ENCODE measurements at places on chromosomes 11 and 22.

GRCh38 chr11:34509336-34509876, 4.2 kb downstream of the ELF5 start:
- no peak for DNase-seq

GRCh38 chr11:74492974-74493790, at the start of gene LIPT2:
Gene LIPT2, minus strand, starts transcription at chr11:74493724. Its CDS starts 21 bp downstream, at chr11:74493703.
- DNase-seq: peak; percentile 95

DNA sequence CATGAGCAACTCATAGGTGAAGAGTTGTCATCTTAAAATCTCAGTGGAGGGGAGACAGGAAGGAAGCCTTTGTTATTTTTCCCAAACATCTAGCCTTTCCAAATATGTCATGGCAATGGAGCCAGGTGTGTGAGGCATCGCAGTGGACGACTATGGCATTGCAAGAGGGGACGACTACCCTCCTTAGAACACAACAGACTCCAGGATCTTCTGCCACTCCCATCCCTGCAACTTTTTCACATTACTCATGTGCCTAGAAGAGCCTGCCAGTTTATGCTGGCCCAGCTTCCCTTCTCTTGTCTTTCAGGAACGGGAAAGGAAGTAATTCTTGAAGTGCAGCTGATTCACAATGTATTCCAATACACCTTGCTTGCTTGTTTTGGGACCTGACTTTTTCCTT, 1008.4 kb downstream of the OPCML start:
- DNase-seq: no peak

GRCh38 chr11:20163783-20164481, 3.7 kb upstream of the DBX1 start:
- no peak for DNase-seq

DNA sequence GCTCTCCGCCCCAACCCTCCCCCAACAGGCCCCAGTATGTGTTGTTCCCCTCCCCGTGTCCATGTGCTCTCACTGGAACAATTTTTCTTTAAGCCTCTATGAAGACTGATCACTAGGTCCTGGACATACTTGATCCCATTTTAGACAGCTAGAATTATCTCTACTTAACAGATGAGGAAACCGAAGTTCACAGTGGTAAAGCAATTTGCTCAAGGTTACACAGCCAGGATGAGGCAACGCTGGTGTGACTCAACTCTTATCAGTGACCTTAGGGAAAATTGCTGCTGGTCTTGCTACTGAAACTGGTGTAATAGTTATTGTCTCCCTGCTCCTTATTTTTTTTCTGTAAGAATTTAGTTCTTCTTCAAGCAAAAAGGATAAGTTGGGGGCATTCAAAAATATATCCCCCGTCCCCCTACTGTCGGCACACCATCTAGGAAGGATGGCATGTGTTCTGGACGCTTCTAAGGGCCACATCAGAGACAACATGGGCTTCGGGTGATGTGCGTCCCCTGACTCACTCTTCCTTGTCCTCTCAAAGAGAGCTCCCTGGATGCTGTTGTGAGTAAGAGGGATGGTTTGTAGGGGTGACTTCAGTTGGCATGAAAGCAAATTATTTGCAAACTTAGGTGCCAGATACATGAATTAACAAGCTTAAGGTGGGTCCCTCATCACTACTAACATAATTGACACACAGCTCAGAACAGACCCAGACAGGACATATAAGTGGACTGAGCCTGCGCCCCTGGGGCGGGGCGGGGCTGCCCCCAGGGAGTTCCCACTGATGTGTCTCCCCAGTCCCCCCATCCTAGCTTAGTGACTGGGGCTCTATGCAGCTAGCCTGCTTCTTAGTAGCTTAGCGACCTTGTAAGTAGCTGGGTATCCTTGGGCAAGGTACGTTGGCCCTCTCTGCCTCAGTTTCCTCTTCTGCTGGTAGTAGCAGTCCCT, 23.6 kb upstream of the ALX4 start:
- no peak for DNase-seq

- DNase-seq: no peak
Observed at GRCh38 chr11:111206472-111206871, 39.1 kb upstream of the POU2AF2 start.

GRCh38 chr22:39946503-39947219, 13.5 kb upstream of the TMA7B start:
- no peak for DNase-seq

- no peak for DNase-seq
Observed at GRCh38 chr11:88179141-88179540, 3.9 kb upstream of the RAB38 start.

DNA sequence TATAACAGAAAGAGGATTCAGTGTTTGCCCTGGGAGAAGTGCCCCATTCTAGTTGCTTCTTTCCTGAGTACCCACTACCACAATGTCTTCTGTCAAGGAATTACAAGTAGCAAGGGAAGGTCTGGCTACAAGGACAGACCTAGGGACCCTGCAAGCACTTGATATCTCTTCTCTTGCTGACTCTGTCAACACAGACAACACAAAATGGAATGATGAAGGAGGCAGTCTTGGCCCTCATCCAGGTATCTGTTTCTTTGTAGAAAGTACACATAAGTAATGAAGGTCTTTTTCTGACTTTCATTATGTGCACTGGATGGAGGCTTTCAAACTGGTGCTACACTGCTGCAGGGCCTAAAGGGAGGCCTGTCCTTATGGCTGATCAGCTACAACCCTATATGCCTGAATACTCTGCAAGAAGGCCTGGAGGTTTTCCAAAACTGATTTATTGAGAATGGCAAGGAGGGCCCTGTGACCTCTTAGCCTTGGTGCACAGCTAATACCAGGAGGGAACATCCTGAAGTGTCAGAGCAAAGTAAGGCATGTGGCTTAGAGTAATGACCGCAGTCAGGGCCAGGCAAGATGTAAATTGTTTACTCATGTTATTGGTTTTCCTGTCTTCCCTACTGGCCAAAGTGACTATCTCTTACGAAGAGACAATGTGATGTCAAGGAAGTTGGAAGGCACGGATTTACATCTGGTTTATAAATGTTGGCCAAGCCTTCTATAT, 31.2 kb downstream of the GAB2 start:
- no peak for DNase-seq

DNA sequence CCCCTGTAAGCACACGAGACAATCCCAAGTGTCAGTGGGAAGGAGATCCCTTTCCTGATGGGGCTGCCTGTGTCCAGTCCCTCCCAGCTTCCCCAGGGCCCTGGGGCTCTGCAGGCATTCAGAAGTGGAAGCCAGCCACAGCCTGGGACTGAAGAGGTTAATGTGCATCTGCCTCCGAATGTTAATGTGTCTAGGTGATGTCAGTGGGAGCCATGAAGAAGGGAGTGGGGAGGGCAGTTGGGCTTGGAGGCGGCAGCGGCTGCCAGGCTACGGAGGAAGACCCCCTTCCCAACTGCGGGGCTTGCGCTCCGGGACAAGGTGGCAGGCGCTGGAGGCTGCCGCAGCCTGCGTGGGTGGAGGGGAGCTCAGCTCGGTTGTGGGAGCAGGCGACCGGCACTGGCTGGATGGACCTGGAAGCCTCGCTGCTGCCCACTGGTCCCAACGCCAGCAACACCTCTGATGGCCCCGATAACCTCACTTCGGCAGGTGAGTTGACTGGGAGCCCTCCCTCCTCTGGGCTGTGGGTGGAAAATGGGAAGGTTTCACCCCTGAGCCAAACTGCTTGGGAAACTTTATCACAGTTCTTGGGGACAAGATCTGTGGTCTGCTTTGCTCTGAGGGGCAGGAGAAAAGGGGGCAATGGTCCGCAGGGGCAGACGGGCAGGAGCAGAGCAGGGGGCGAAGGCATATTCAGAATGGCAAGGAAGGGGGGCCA, at the start of gene MCHR1:
Gene MCHR1, plus strand, starts transcription at position 236 of the 715 bp plus-strand sequence. Its CDS starts 169 bp downstream, at position 405.
- no peak for DNase-seq

DNA sequence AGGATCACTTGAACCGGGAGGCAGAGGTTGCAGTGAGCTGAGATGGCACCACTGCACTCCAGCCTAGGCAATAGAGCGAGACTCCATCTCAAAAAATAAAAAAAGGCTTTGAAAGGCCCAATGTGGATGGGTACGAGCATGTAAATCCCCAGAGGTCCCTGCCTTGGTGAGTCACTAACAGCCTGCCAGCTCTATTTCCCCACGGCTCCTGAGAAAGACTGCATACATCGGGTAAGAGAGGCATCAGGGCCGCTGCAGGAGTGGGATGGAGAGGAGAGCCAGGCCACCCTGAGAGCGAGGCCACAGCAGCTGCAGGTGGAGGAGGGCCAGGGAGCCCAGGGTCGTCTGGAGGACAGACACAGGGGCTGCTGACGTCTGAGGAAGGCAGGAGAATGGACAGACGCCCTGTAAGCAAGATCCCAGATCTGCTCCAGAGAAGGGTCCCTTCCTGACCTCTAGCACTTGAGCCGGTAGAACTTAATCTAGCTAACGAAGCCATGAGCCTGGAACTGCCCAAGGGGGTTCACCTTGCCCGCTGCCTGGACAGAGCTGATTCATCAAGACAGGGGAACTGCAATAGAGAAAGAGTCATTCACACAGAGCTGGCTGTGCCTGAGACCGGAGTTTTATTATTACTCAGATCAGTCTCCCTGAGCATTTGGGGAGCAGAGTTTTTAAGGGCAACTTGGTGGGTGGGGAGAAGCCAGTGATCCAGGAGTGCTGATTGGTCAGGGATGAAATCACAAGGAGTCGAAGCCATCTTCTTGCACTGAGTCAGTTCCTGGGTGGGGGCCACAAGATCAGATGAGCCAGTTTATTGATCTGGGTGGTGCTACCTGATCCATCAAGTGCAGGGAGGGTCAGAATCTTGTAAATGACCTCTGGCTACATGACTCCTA, 5.1 kb upstream of the KRTAP5-9 start:
- DNase-seq: peak; percentile 51

DNA sequence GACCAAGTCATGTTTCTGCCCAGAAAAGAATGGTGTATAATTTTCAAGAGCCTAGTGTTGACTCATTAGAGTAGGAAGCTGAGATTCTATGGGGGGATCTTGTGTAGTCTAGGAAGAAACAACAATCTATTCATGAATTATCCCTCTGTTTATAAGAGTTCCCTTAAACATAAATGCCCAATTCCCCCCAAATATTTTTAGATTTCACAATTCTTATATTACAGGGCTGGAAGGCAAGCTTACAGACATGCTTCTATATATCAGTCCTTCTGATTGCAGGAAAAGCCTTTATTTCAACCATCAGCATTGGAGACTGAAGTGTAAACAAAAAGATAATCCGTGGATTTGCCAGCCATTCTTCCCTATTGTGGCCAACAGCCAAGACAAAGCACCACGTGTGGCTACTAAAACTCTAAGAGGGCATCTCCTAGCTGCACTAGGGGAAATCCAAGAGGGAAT, 71.4 kb downstream of the NAT10 start:
- DNase-seq: no peak

DNA sequence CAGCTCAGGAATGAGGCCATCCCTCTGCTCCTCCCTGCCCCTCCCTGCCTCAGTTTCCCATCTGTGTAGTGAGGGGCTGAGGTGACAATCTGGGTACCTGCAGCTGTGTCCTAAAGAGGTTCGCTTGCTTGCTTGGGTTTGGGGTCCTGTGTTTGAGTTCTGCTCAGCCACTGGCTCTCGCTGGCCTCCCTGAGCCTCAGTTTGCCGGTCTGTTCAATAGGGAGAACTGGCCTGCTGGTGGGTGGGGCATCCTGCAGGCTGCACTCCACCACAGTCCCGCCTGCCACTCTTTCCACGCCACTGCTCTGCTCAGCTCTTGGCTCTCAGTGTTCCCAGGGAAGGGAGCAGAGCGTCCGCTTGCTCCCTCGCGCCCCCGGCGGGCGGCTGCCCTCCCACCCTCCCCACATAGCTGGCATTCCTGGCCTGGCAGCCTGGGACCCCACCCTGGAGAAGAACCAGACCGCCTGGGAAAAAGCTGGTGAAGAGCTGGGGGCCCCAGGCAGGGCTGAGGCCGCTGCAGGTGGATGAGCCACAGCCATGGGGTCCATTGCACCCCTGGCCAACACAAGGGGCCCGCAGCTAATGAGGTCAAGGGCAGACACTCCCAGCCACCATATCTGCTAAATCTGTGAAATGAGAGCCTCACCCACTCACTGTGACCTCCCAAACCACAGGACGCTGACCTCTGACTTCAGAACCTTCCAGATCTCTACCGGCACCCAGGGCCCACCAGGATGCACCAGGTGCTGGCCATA, 15.1 kb downstream of the WNT7B start:
- no peak for DNase-seq
